ENCODE measurements at places on chromosomes 5 and 9.

DNA sequence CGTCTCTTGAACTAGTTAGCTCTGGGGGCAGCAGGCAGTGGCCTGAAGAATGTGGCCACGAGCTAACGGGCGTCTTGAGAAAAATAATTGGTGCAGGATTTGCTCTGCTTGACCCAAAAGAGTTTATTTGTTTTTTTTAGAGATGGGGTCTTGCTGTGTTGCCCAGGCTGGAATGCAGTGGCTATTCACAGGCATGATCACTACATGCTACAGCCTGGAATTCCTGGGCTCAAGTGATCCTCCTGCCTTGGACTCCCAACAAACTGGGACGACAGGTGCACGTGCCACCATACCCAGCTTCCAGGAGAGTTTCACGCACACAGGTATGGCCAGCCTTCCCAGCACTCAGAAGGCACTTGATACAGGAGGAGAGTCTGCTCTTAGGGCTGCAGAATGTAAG is 203.8 kb downstream of the MLLT3 start:
- no peak for DNase-seq

DNA sequence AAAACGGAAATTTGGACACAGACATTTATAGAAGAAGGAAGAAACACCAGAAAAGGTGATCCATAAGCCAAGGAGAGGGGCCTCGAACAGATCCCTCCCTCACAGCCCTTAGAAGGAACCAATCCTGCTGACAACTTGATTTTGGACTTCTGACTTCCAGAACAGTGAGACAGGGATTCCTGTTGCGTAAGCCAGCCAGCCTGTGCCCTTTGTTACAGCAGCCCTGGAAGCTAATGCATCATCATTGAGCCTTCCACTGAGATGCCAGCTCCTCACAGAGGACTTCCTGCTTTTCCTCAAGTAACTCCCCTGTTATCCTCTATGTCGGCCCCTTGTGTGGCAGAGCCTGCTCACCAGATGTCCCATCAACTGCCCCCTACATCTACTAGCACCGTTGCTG is 94.1 kb downstream of the JMY start:
- no peak for DNase-seq

GRCh38 chr9:96320749-96321280 is 18.8 kb upstream of the HSD17B3 start:
- DNase-seq = no peak

DNA sequence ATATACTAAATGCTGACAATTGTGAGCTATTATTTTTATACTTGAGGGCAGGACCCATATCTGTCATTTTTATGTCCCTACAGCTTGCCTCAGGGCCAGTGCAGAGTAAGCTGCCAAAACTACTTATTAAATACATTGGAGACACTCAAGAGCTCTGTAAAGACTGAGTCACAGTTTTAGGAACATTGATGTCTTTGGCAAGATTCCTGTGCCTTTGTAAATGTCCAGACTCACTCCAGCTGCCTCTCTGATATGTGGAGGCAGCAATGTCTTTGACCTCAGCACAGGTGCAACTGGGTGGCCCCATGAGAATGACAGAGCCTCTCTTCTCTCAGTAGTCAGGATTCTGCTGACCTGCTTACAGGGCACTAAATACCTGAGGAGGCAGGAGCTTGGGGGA is 363.2 kb downstream of the OSTF1 start:
- DNase-seq = no peak

- no peak for DNase-seq
These were observed 182.1 kb downstream of the SNCAIP start for GRCh38 chr5:122494109-122494508.

DNA sequence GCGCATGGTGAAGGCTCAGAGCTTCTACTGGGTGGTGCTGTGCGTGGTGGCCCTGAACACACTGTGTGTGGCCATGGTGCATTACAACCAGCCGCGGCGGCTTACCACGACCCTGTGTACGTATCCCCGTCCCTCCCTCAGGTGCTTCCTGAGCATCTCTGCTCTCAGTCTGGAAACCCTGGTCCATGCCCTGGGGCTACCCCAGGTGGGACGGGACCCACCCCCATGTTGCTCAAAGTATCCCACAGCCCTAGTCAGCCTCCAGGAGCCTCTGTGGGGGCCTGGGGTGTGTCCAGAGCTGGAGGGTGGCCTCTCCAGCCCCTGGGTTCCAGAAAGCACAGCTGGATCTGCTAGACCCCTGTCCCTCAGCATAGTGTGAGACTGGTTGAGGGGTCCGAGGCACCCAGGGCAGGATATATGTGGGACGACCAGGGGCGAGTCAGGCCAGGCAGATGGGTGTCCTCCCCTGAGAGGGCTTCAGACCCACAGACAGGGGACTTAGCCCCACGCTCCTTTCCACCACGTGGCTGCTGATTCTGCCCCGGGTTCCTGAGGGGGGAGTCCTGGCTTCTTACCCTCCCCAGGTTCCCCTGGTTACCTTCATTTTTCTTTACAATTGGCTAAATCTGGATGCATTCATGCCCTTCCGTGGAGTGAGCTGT is 94.0 kb downstream of the CACNA1B start:
- DNase-seq = no peak

GRCh38 chr9:114731701-114732100 is 49.7 kb upstream of the TEX48 start:
- no peak for DNase-seq

GRCh38 chr5:136631186-136631585 is 265.8 kb upstream of the TRPC7 start:
- DNase-seq = no peak

DNA sequence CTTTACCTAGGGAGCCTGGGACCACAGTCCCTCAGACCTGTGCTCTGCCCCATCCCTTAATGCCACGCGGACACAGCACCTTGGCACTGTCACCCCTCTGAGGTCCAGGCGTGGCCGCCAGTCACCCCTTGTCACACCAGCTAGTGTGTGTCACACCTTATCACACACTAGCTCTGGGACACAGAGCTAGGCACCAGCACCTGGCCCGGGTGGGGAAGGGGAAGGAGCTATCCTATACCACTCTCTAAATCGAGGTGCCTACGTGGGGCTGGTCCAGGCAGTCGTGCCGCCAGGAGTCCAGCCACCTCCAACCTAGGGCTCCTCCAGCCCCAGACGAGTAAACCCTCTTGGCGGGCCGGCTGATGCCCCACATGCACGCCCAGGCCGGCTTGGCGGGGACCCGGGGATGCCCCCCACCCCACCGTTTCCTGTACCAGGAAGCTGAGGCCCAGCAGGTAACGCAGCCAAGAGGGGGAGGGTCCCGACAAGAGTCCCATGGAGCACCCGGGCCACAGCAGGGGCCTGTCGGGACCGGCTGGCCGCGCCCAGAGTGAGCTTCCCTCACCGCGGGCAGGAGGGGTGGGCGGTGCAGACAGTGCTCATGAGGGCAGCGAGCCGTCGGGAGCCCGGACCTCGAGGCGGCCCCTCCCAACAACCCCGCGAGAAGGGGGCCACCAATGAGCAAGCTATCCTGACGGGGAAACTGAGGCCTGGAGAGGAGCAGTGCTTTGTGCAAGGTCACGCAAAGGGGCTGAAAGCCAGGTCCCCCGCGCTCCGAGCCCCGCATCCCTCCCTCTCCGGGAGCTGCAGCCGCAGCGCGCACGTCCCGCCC is 550 bp downstream of the CORO2A start:
- no peak for DNase-seq

GRCh38 chr9:4832786-4833579 is 40.2 kb downstream of the RCL1 start:
- DNase-seq = no peak

DNA sequence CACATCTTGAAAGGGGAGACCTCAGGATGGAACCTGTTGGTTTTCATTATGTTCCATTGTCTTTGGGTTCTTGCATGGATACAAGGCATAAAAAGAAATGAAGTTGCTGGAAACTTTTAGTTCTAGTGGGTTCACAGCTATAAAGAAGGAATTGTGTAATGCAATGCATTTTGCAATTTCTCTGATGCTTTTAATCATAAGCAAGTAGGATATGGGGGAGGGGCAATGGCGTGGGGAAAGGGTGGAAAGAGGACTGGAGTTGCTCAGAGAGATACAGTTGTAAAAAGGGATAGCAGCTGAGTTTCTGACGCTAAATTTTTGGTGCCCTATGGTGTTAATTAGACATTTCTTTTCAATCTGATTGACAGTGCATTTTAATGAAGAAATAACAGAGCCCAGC is 88.6 kb upstream of the FANCC start:
- no peak for DNase-seq

DNA sequence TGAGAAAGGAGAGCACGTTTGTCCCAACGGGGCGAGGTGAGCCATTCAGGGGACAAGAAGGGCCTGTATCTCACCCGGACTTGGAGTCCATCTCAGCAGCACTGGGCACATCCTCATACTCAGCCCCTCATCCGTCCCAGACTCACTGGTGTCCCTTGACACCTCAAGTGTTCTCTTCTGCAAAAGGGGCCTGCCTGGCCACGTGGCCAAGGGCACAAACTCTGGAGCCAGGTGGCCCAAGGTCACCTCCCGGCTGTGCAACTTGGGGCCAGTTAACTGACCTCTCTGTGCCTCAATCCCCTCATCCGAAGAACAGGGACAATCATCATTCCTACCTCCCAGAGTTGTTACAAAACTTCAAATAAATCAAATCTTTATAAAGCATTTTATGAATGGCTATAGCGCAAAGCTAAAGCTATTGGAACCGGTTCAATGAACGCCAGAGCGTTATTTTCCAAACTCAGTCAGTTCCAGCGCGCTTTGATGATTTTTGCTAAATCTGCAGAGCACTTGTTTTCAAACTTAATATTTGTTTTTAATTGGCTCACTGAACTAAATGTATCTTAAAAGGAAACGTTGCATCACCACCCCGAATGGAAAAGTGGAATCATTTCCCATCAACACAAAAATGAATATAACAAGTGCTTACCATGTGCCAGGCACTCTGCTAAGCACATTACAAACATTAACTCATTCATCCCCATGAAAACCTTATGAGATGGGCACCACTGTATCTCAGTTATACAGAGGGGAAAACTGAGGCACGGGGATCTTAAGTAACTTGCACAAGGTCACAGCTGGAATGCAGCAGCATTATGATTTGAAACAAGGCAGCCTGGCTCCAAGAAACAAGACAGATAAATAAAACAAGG is 49.3 kb downstream of the DUSP1 start:
- no peak for DNase-seq

DNA sequence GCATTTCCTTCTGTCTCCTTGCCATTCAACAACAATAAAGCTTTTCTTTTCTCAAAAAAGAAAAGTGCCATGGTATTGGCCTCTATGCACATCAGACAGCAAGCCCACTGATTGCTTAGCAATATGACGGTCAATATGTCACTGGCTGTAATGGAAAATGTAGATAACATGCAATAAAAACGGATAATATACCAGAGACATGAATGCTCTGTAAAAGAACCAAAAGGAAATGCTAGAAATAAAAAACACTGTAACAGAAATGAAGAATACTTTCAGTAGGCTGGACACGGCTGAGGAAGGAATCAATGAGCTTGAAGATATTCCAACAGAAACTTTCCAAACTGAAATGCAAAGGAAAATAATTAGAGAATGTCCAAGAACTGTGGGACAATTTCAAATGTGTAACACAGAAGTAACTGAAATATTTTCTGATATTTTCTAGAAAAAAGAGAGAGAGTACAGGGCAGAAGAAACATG is 10.0 kb downstream of the PTBP3 start:
- no peak for DNase-seq

DNA sequence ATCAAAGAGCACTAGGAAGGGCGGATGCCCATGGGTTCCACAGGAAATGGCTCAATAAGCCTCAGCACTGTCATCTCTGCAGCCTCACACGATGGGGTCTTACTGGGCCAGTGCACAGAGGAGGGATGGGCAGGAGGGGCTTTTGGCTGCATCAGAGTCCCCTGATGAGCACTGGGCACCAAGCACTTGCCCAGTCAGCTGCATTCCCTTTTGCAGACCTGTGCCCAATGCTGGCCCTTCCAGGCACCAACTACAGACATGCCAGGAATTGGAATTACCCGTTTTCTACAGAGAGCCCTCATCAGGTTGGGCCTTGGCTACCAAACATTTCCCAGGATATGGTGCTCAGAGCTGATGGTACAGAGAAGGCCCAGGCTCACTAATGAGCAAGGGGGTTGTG is 182.5 kb downstream of the HSPA4 start:
- DNase-seq = no peak

- no peak for DNase-seq
These were observed 188.8 kb downstream of the NTRK2 start for GRCh38 chr9:84858364-84858763.

- no peak for DNase-seq
These were observed 16.2 kb downstream of the CYFIP2 start for GRCh38 chr5:157282150-157282549.

DNA sequence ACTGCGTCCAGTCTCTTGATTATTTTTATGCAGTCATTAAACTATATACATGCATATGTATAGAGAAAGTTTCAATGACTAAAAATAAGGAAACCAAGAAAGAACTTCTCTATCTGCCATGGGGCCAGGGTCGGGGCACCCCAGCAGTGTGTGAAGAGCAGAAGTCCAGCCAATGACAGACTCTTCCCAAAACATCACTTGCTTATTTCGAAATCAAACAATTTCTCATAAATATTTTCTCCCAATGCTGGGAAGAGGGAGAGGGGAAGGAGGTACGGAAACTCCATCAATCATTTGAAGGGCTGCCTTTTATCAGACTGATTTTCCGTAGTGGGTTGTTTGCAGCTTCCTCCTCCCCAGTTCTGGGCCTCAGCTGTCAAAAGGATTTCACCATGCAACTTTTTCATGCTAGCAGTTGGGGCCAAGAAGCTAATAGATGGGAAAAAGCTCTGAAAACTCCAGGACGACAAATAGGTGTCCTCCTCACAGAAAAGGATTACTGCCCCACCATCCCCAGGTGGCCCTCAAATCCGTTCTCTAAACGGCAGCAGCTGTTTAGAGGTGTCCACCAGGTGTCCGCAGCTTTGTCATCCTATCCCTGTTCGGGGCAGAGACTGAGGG is 617 bp upstream of the FPGS start:
- no peak for DNase-seq

DNA sequence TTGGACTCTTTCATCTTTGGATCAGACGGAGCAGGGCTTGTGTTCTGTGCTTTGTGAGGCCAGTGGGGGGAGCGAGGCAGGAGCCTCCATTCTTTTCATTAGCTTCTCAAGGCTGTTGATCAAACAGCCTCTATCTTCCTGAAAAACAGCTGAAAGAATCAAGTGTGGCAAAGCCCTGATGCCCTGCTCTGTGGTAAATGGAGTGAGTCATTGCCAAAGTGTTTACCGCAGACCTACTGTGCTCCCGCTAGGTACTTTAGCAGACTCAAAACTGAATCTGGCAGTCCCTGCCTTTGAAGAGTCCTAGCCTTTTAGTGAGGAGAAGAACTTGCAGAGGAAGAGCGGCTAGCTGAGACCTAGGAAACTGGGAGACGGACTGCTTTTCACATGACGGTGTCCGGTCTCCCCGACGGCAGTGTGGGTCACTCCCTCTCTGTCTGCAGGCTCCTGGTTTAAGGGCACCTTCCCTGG is 3.3 kb downstream of the ANKRD33B start:
- DNase-seq = no peak

GRCh38 chr9:112078432-112078831 is 96.7 kb downstream of the SUSD1 start:
- no peak for DNase-seq

DNA sequence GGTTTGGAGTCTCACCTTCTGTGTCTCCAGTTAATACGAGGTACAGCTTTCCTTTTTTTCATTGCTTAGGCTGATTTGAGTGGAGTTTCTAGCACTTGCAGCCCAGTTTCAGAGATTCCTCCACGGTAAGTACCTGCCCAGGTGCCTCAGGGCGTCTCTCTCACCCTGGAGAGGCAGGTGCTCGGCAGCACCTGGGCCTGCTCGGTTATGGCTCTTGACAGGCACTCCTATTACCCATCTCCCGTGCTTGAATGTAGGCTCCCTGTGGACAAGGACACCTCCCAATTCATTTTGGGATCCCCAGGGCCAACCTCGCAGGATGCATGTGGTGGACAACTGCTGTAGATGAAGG is 144.3 kb downstream of the NR3C1 start:
- DNase-seq = no peak

GRCh38 chr9:133238272-133238850 is 29.3 kb upstream of the OBP2B start:
- DNase-seq = no peak

Data from stimulated activated CD8-positive, alpha-beta memory T cell treated with anti-CD3 and anti-CD28 coated beads, Interleukin-4, amount 100 ng/mL, for 4 hours (primary cell).